ENCODE measurements at places on chromosomes 1 and 21.

DNA sequence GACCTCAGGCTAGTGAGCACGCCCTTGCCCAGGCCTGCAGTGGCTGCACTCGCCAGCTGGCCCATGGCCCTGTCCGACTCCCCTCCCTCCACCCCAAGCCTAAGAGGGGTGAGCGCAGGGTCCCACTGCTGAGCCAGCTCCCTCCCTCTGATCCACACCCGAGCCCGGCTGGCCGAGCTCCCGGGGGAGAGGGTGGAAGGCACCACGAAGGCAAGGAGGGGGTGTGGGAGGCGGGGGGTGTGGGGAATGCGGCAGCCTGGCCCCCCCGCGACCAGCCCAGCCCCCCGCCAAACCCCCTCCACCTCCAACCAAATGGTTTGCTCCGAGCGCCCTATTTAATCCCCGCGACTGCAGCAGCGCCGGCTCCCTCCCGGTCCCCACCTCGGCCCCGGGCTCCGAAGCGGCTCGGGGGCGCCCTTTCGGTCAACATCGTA lies at the start of gene CADM3:
CADM3 (plus strand) TSS at position 362 of the 434 bp plus-strand sequence. CDS start 151 bp downstream, outside the sequence.
- no peak for DNase-seq

DNA sequence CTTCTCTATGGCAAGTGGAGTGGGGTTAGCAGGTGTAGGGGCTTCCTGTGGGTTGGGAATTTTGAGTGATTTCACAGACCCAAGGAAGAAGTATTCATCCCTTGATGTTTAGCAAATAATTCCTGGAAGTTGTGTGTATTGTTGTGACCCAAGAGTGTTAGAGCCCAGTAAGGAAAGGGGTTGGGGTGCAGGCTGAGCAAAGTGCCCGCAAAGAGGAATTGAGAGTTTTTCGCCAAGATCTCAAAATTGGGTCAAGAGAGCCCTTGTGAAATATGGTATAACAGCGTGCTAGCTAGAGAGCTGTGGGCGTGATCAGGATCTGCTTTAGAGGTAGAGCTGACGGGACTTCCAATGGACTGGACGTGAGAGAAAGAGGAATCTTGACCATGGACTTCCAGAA lies 73.0 kb upstream of the LAPTM5 start:
- DNase-seq = no peak

GRCh38 chr1:234656944-234657654 lies 47.1 kb upstream of the IRF2BP2 start:
- DNase-seq = no peak

GRCh38 chr1:234589854-234590620 lies 19.9 kb downstream of the IRF2BP2 start:
- DNase-seq = no peak

GRCh38 chr21:31289702-31290101 lies 54.4 kb downstream of the TIAM1 start:
- DNase-seq = no peak

DNA sequence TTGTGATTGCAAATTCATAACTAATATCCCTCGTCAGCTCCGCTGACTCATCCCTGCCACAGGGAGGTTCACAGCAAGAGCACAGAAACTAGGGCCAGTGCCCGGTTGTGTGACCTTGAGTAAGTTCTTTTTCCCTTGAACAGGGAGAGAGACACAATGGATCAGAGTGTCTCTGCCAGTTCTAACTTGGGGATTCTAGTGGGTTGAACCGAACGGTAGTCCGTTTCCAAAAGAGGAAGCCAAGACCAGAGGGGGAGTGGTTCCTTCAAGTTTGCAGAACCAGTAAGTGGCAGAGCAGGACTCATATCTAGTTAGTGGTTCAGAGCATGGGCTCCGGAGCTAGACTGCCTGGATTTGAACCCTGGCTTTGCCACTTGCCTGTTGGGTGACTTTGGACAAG lies 4.9 kb upstream of the SHISA4 start:
- DNase-seq = no peak

GRCh38 chr1:46461809-46462448 lies 27.7 kb upstream of the DMBX1 start:
- DNase-seq = no peak

GRCh38 chr1:46466477-46467182 lies 23.0 kb upstream of the DMBX1 start:
- DNase-seq = no peak

DNA sequence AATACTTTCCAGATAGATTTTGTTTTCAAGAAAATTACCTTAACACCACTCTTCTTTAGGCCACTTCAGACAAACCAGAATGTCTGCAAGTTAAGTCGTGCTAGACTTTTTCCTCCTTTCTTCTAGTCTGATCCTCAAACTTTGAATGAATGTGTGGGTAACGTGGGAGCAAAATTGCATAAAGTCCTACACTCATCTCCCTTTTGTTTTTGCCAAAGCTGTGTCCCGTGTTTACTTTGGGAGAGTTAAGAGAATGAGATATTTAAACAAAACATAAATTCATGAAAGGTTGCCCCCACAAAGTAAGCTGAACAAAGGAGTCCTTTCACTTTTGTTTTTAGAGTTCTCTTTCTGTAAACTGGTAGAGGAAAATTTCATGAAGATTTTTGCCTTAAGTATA lies 16.9 kb upstream of the VAMP3 start:
- DNase-seq = no peak

GRCh38 chr1:12798911-12799310 lies 7.7 kb downstream of the PRAMEF1 start:
- DNase-seq = no peak

DNA sequence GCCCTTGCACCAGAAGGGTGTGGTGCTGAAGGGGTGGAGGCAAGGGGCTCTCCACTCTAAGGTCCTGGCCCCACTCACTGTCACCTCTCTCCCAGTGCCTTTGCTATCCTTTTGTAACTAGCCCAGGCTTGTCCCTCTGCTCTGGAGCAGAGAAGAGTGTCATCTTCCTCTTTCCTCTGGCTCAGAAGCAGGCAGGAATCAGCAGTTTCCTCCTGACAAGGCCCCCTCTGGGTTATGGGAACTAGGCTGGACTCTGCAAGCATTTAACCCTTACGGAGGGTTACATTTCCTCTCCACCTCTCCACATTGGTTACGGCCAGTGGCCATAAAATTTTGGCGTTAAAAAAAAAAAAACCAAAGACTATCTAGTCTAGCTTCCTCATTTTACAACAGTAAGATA lies 30.4 kb downstream of the PLXNA2 start:
- DNase-seq = no peak

GRCh38 chr1:169833179-169833901 lies 38.6 kb upstream of the METTL18 start:
- DNase-seq = no peak

DNA sequence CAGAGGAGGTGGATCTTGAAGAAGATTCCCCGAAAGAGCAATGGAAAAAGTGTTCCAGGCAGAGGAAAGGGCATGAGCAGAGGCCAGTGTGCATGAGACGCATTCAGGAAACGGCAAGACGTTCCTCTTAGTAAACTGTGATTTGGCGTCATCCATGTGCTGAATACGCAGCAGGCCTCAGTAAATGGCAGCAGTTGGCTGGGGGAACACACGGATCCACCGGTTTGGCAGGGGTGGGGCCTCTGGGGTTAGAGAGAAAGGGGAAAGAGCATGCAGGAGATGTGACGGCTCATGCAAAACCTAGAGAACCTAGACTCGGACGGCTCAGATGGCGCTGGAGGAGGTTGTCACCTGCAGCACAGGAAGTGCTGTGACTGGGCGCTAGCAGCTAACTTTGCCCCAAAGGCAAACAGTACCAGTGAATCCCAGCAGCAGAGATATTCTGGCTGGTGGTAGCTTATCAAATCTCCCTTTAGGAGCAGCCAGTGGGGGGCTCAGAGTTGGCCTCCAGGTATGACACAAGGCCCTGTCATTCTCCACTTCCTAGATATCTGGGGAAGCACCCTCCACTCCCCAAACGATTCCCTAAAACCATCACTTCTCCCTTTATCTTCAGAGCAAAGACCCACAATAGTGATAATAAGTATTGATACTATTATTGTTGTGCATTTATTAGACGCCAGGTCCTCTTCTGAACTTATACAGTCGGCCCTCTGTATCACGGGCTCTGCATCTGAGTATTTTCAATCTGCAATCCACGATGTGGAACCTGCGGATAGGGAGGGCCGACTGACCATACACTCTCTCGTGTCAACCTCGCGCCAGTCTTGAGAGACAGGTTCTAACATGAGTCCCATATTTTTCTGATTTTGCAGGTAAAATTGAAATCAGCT lies 7.6 kb downstream of the LAPTM5 start:
- DNase-seq = peak; percentile 81

DNA sequence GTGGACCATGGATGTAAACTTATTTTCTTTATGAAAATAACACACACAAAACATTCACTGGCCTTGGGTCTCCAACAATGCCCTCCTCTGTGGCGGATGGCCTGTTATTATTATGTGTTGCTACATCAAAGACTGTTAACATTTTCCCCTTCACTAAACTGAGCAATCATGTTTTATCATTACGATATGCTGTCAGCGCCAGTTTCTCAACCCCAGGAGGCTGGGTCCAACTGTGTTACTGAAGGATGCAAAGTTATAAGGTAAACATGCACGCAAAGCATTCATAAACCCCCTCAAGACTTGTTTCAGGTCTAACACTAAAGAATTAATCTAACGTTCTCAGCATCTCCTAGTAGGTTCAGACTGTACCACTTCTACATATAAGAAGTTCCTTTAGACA lies 6.0 kb upstream of the DUSP10 start:
- no peak for DNase-seq

GRCh38 chr1:178477841-178478240 lies 18.9 kb downstream of the CLEC20A start:
- no peak for DNase-seq

GRCh38 chr1:16631248-16632043 lies 18.1 kb upstream of the NBPF1 start:
- no peak for DNase-seq

DNA sequence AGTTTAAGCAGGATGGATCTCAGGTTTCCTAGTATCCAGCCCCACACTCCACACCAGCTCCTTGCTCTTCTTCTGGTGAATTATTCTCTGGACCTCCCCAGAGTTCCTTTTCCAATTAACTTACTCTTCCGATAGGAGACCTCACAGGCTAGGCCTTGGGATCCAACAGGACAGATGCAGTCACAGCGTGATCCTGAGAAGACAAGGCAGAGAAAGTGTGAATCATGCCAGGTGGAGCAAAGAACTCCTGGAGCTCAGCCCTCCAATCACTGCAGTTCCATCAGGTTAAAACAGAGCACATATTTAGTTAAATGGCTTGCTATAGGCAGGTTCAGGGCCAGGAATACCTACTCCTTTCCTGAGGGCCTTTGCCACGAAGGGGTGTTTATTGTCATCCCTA lies 34.1 kb downstream of the C8B start:
- DNase-seq = no peak

- no peak for DNase-seq
Observed at GRCh38 chr21:33424214-33424613, 21.0 kb downstream of the IFNGR2 start.

DNA sequence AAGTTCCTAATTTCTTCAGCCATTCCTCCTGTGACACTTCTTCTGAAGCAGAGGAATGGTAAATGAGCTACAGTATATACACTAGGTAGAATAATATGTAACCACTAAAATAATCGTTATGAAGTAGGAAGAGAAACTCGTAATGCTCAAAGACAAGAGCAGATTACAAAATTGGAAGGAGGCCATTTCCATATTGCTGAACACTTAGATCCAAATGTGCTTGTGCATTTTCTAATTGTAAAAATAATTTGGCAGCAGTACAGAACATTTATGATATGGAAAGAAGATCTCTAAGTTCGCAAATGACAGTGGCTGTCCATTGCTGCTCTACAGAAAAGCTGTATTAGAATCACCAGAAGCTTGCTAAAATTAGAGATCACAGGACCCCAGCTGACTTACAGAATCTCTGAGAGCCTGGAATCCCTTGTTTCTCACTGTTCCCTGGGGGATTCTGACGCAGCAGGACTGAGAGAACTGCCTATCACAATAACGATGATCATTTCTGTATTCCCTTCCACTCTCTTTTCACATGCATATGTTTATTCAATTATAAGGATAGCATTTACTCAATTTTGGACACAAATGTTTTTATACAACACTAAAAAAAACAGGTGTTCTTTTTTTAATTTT lies 242.1 kb downstream of the OMA1 start:
- no peak for DNase-seq

- DNase-seq = no peak
Observed at GRCh38 chr1:215166886-215167285, 84.3 kb downstream of the KCNK2 start.

DNA sequence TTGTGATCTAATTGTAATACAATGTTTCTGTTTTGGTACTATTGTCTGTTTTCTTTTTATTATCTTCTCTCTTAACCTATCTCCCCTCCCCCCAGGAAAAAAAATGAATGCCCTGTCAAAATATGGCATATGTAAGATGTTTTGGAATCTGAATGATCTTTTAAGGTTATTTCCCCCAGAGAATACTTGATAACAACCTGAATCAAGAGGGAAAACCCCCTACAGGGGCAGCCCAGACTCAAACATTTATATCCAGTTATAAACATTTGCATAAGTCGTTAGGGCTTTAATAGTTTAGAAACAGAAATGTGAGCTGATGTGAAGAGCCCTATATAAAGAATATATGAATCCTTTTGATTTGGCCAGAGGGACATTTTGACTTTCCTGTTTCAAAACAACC lies 169.5 kb downstream of the VAV3 start:
- no peak for DNase-seq

DNA sequence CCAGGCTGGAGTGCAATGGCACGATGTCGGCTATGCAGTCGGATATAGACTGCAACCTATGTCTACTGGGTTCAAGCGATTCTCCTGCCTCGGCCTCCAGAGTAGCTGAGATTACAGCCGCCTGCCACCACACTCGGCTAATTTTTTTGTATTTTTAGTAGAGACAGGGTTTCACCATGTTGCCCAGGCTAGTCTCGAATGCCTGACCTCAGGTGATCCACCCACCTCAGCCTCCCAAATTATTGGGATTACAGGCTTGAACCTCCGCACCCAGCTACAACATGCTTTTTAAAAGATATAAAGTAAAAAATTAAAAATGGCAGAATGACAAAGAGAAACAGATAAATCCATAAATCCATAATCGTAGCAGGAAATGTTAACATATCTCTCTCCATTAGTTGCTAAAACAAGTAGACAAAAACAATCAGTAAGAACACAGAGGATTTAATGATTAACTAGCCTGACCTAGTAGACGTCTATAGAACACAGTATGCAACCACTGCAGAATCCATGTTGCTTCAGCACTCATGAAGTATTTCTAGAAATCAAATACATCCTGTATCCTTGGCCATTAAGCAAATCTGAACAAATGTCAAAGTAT lies 59.9 kb upstream of the SPOCD1 start:
- no peak for DNase-seq

GRCh38 chr1:89578151-89578550 lies 53.5 kb downstream of the LRRC8B start:
- no peak for DNase-seq

- no peak for DNase-seq
Observed at GRCh38 chr21:15455819-15456462, 273.8 kb upstream of the USP25 start.

GRCh38 chr1:203751051-203751450 lies 13.9 kb upstream of the LAX1 start:
- DNase-seq = no peak

GRCh38 chr1:22745669-22746585 lies 35.3 kb downstream of the EPHB2 start:
- DNase-seq = no peak

Measured in T-helper 22 cell (primary cell).